GM12864 (cell line): ENCODE measurements at places on chromosomes 1 and 21.
A peak's percentile ranks its signal among the peaks of the same experiment; 100 is the strongest.

GRCh38 chr1:233172201-233172600 is 123.3 kb downstream of the PCNX2 start:
- no peak for DNase-seq

DNA sequence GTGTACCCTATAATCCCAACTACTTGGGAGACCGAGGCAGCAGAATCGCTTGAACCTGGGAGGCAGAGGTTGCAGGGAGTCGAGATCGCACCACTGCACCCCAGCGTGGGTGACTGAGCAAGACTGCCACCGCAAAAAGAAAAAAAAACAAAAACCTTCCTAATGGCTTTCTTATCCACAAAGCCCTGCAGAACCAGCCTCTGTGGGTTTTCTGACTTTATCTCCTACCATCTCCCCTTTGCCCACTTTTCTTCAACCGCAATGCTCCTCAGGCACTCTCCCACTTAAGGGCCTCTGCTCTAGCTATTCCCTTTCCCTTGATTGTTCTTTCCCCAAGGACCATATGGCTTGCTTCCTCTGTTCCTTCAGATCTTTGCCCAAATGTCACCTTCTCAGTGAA is 67.9 kb upstream of the PUM1 start:
- DNase-seq = no peak

DNA sequence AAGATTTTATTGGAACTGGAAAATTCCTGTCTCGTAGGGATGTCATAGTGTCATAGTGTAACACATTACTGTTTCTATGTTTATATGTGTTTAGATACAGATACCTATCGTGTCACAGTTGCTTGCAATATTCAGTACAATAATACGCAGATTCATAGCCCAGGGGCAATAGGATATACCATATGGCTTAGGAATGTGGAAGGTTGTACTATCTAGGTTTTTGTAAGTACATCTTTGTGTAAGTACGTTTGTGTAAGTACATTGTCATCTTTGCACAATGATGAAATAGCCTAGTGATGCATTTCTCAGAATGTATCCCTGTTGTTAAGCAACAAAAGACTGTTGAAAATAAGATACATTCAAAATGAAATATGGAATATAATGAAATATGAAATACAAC is 68.9 kb downstream of the CAMTA1 start:
- DNase-seq = no peak

- no peak for DNase-seq
Measured at GRCh38 chr1:67019600-67020136, 34.3 kb downstream of the SLC35D1 start.

DNA sequence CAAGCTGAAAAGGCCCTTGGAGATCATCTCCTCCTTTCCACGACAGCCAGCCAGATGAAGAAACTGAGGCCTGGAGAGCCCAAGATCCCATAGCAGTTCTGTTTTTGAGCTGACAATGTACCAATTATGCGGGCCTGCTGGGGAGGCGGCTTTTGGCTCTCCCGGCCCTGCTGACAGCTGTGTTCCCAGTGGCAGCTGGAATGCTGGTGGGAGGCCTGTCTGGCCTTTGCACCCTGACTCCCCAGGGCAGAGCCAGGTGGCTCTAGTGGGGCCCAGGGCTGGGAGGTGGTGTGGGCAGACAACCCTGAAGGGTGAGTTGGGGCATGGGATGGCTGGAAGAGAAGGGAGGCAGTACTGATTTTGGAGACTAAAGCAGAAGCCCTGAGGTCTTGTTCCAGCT is 30.7 kb upstream of the WASF2 start:
- DNase-seq = no peak

DNA sequence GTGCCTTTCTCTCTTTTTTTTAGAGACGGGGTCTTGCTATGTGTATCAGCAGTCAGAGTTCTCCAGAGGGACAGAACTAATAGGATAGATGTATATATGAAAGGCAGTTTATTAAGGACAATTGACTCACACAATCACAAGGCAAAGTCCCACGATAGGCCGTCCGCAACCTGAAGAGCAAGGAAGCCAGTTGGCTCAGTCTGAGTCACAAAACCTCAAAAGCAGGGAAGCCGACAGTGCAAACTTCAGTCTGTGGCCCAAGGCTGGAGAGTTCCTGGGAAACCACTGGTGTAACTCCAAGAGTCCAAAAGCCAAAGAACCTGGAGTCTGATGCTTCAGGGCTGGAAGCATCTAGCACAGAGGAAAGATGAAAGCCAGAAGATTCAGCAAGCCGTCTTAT is 16.3 kb upstream of the H3-3A start:
- no peak for DNase-seq

DNA sequence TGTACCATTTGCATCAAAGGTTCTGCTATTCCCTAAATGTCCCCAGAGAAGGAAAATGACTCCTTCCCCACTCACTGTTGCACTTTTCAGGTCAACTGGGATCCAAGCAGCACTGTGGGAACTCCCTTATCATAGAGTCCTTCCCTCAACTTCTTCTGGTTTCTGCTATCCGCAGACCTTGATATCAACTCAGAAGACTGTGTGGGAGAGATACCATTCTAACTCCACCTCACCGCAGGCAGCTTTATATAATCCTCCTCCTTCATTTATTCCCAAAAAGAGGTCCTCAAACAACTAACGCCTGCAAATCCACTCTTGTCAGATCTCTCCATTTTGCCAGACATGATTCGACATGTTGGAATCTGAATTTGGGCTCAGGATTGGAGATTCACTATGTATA is 27.3 kb downstream of the LHX9 start:
- no peak for DNase-seq

- peak; percentile 40 for DNase-seq
Measured at GRCh38 chr1:157403203-157403602, 149.1 kb downstream of the FCRL5 start.

GRCh38 chr21:29155118-29155932 is 24.9 kb downstream of the MAP3K7CL start:
- DNase-seq = no peak

- DNase-seq = peak; percentile 68
Measured at GRCh38 chr1:221712198-221712684, 29.6 kb downstream of the DUSP10 start.

DNA sequence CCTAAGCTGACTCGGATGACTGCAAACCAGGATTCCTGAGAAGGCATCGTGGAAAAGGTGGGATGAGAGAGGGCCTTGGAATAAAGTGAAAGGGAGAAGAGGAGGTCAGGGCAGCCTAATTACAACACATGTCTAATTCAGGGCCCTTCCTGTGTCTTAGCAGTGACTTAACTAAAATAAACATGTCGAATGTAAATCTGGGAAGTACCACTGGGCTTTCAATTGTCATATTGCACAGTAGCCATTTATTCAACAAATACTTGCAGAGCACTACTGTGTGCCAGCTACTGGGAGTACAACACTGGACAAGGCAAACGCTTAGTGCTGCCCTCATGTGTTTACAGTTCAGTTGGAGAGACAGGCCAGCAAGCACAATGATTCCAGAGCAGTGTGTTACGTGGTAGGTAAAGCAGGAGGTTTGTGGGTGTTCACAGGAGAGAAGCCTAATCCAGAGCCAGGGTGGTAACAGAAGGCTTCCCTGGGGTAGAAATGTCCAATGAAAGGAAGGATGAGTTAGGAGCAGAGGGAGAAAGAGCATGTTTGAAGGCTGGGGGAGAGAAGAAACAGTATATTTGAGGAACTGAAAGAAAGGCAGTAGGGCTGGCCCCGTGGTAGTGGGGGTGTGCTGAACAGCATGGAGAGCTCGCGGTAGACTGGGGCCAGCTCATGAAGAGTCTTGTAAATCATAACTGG is 38.0 kb upstream of the RASAL2 start:
- peak; percentile 24 for DNase-seq

- DNase-seq = no peak
Measured at GRCh38 chr1:42340901-42341300, 5.9 kb upstream of the FOXJ3 start.

GRCh38 chr1:29584776-29585175 is 348.5 kb downstream of the PTPRU start:
- no peak for DNase-seq

DNA sequence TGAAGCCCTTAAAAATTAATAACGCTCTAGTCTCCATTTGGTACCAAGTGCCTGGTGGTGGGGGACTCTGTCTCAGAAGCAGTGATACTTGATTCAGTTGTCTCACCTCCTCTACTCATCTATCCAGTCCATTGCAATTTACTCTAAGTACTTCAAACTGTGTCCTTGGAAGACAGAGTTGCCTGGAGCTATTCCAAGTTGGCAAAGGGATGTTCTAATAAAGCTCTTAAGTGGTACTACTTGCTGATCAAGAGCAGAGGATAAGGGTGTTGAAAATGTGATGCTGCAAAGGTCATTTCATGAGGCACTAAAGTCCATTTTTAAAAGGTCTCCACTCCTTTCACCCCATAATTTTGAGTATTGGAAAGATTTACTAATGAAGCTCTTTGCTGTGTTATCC is 142.2 kb downstream of the NFIA start:
- DNase-seq = no peak

DNA sequence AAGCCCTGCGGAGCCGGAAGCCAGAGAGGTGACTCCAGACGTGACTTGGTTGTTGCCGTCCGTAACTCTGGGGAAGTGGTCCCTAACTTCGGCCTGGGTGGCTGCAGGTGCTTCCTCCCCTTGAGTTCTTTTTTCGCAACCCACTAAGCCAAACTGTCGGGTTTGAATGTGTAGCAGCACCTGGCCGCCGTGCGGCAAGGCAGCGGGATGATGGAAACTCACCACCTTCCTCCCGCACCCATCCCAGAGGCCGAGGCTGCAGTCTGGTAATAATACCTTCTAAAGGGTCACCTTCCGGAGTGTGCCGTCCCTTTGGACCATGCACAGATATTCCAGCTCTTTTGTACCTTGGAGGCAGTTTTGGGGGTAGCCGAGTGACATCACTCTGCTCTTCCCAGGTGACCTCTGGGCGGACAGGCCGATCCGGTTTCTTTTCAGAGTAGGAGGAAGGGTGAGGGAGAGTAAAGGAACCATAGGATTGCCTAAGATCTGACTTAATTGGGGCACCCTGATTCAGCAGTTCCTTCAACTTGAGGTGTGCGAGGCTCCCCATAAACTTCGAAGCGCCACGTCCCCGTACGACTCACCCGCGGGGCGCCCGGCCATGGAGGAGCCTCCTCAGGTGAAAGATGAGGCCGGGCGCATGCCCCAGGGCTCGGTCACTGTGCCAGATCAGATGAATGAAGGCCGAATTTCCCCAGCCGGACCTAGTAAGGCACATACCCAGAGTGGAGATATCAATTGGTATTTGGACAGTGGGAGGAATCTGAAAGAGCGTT is 1.0 kb downstream of the KCNK1 start:
- DNase-seq = peak; percentile 37

- DNase-seq = no peak
Measured at GRCh38 chr1:19062258-19063029, 106.0 kb upstream of the IFFO2 start.

DNA sequence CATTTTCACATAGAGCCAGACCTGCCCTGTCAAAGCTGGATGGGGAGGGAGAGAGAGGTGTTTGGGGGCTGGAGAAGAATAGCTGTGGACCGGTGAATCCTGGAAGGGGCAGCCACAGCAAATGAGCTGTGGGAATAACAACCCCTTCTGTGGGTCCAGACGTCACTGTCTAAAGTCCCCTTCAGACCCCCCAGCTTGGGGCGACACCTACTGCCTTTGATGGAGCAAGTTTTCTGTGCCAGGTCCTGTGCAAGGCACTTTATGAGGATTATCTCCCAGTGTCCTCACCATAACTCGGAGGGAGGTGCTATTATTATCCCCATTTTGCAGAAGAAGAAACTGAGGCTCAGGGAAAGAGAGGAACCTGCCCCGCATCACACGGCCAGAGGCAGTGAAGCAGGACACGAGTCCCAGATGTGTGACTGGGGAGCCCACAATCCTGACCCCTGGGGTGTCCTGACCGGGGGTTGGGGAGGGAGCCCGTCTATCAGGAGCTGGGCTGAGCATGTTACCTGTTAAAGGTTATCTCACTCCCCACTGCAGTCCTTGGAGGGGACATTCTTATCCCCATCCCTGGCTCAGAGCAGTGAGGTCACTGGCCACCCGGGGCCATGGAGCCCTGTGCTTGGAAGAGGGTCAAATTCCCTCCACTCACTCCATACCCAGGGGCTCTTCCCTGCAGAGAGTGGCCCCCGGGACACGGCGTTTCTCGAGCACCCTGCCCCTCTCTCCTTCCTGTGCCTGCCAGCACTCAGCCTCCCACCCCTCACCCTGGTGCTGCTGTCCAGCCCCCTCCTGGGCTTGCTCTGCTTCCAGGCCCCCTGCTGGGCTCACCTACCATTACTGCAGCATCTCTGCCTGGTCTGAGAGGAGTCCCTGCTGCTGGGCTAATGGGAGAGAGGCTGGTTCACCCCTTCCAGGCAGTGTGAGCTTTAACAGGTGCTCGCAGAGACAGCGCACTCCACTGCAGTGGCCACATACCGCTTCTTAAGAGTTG is 132.9 kb downstream of the PTPRU start:
- no peak for DNase-seq

GRCh38 chr1:4421986-4422385 is 232.4 kb upstream of the AJAP1 start:
- no peak for DNase-seq

DNA sequence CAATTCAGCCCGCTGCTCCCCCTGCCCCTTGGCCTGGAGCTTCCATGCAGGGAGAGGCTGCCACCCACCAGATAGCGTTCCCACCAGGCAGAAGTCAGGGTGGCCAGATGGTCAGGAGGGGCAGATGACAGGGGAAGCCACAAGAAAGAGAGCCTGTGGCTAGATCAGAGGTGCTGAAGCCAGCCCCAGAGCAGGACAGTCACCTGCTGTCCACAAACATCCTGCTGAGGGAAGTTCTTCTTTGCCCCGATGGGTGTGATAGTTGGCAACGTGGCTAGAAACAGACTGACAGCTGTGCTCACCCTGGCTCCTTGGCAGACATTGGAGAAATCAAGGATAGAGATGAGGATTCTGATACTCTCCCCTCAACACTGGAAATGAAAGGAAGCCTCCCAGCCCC is 27.2 kb upstream of the SRP9 start:
- DNase-seq = no peak

GRCh38 chr1:153536671-153537375 is 1.0 kb upstream of the S100A6 start:
- DNase-seq = no peak

GRCh38 chr1:7550261-7550865 is 220.7 kb upstream of the VAMP3 start:
- no peak for DNase-seq

DNA sequence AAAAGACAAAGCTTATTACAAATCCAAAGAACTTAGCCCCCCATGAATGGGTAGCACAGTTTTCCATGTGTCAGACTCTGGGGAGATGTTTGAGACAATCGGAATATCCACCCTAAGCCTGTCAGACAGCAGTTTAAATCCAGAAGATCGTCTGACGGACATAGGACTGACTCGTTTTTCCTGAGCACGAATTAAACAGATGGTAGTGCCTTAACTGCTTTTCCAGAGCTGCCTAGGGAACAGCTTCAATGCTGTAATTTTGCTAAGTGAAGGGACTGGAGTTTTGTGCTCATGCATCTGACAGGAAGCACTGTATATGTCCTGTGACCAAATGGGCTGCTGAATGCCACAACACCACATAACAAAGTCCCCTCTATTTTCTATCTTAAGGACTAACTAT is 48.6 kb downstream of the PCNX2 start:
- no peak for DNase-seq

- DNase-seq = no peak
Measured at GRCh38 chr21:31374395-31374794, 30.3 kb upstream of the TIAM1 start.
